ENCODE measurements at places on chromosomes 5 and 9. TPM values are rescaled to one million over a fixed set of nuclear protein-coding genes. Genes with fewer than 3 reads are reported as not detected.

- DNase-seq, result no peak
Measured at GRCh38 chr9:25939126-25939525, 260.9 kb upstream of the TUSC1 start.

DNA sequence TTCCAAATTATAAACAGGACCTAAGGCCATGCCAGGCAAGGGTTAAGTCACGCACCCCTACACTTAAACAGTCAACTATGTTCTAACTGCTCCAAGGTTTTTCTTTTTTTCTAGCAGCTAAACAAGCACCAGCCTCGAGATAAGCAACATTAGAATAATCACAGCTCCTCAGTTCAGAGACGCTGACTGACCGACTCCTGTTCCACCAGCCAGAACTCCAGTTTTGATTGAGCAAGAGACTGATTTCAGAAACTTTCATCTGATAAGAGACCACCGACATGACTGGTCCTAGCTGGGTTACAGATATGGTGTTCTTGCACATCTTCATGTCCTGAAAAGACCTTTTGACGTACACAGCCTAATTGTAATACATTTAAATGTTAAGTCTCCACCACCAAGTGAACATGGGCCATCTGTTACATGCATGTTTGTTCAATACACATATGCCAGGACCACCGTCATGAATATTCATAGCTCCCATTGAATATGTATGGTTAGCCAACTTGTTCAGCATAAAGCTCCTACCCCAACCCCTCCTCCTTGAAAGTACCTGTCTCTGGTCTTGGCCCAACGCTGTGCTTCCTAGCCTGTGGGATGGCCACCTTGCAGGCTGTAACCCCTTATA, 23.7 kb upstream of the OTULINL start:
- DNase-seq, result no peak

DNA sequence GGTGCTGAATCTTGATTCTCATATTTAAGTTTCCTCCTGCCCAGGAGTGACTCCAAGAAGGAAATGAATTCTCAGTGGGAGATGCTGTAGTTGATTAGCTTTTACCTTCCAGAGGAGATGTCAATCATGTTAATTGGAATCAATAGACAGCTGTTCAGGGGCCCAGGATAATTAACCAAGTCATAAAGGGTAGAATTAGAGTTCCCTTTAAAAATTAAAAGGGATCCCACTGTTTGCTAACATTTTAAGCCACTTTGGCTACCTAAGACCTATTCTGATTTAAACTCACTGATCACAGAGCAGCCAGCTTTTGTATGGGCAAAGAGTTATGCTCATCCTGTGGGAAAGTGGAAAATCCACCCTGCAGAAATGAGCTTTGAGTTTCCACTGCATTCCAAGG, 249.6 kb downstream of the SLIT3 start:
- DNase-seq, result no peak

GRCh38 chr9:28923351-28923750, 1350.1 kb upstream of the C9orf72 start:
- DNase-seq, result no peak

DNA sequence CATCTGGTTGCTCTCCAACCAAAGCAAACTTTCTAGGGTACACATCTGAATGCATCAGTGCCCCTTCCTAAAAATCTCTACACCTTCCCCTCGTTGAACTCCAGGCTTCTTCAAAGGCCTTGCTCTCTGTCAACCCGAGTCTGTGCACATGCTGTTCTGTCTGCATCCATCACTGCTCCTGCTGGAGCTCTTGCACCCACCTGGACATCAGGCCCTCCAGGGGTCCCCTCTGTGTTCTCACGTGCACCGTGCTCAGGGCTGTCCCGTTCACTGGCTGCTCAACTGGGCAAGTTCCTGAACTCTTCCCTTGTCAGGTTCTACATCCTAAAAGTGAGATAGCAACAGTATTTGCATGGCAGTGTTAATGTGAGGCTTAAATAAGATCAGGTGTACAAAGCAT, 62.7 kb upstream of the ANGPTL2 start:
- no peak for DNase-seq

DNA sequence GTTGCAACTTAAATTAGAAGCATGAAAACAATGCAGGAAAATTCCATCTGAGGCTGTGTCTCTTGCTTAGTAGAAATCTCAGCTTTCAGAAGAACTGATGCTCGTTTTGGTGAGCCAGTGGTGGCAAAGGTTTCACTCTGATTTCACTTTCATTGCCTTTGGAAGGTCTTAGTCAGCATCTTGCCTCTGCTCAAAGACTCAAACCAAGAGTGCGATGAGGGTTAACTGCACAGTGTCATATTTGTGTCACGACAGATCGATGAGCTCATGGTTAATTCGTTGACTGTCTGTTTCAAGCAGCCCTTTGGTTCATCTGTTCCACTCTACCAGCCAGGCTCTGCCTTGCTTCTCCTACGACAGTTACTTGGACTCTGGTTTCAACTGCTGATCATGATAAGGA, 331.3 kb upstream of the KIF2A start:
- no peak for DNase-seq

- no peak for DNase-seq
Measured at GRCh38 chr5:158305861-158306260, 446.9 kb upstream of the CLINT1 start.

GRCh38 chr9:115495052-115495635, 377.2 kb upstream of the TNC start:
- peak; percentile 12 for DNase-seq

DNA sequence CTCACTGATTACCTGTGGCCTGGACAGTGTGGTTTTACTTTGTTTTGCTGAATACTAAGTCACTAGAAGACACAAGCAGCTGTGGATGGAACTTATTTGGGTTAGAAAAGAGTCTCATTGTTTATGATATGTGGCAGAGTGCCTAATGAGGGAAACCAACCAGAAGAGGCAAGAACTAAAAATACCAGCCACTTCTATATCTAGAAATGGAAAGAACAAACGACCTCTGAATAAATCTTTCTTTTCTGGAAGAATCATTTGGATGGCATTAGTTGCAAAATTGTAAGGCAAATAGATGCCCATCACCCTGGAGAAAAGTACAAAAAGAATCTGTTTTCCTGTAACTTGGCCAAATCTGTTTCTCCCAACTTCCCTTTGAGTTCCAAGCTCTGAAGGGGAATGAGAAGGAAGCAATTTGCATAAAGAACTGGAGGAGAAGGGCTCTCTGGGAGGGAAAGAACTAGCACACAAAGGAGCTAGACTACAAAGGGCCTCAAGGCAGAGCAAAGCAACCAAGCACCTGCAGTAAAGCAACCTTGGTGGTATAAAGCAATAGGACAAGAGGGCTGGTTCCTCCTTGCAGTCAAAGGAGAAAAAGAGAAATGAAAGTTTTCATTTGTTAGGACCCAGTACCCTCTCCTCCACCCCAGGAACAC, 455.4 kb downstream of the CAAP1 start:
- no peak for DNase-seq

DNA sequence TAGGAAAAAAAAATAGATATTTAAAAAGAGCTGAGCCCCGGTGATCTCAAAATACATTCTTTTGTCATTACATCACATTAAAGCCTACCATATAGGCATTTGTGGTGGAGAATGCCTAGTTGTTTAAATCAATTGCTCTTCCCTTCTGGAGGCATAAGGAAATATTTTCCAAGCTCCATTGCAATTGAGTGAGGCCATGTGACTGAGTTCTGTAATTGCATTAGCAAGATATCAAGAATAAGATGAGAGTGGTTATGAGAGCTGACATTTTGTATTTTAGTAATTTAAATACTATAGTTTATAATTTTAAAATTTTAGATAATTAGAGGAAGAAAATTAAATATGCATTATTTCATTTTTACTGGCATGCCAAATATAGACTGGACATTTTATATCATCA, 1195.9 kb downstream of the DTWD2 start:
- DNase-seq, result no peak

The GRAMD2B gene
- total RNA-seq, result 13.5 TPM

The SAXO1 gene
- total RNA-seq, result 0.18 TPM

The DMXL1 gene
- total RNA-seq, result 57.6 TPM

The GFI1B gene
- total RNA-seq, result not detected

Data from fibroblast of the aortic adventitia (primary cell).